ENCODE measurements at places on chromosomes 1 and 21. TPM values are rescaled to one million over a fixed set of nuclear protein-coding genes. Genes with fewer than 3 reads are reported as not detected.

GRCh38 chr1:172832006-172832725 lies 173.3 kb downstream of the FASLG start:
- H3K27me3 ChIP-seq = no peaks in the 10 kb centered on the region
- no peaks in the 10 kb centered on the region for H3K4me1 ChIP-seq
- no peak for DNase-seq
- H3K4me3 ChIP-seq = no peak overlapping the region

The PDE4B gene
- total RNA-seq = 2.0 TPM

The AK5 gene
- 1.1 TPM for total RNA-seq

DNA sequence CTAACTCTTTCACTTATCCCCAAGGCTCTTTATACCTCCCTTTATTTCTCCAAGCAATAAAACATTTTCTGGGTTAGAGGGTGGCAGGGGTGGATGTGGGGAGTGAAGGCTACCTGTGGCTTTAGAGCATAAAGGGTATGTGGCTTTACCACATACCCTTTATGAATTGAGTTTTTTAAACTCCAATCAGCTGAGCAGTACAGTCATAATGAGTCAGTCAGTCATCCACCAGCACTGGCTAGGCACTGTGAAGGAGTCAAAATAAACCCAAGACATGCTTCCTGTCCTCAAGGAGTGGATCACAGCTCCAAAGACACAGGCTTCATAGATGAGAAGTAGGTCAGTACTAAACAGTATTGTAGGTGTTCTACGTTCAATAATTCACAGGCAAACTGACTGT lies 2.6 kb upstream of the TDRD10 start:
- DNase-seq = no peak
- no peak overlapping the region for H3K4me3 ChIP-seq
- no peaks in the 10 kb centered on the region for H3K4me1 ChIP-seq
- peaks cover 32% of the 10 kb centered on the region for H3K27me3 ChIP-seq
- H3K27ac ChIP-seq = no peak overlapping the region
- H3K36me3 ChIP-seq = no peaks in the 10 kb centered on the region

GRCh38 chr1:213162338-213162737 lies 111.3 kb downstream of the RPS6KC1 start:
- no peak for DNase-seq
- no peak overlapping the region for H3K4me3 ChIP-seq
- H3K4me1 ChIP-seq = no peaks in the 10 kb centered on the region
- H3K27me3 ChIP-seq = no peaks in the 10 kb centered on the region
- H3K36me3 ChIP-seq = no peaks in the 10 kb centered on the region
- H3K27ac ChIP-seq = no peak overlapping the region

- no peak overlapping the region for H3K27ac ChIP-seq
- peak; percentile 64 for DNase-seq
- H3K27me3 ChIP-seq = no peaks in the 10 kb centered on the region
- no peak overlapping the region for H3K4me3 ChIP-seq
These were observed 18.3 kb downstream of the PPT1 start for GRCh38 chr1:40078512-40079333.

GRCh38 chr1:241841691-241842090 lies 6.3 kb upstream of the EXO1 start:
- no peak overlapping the region for H3K4me3 ChIP-seq
- no peaks in the 10 kb centered on the region for H3K4me1 ChIP-seq
- H3K27me3 ChIP-seq = no peaks in the 10 kb centered on the region
- no peaks in the 10 kb centered on the region for H3K36me3 ChIP-seq

All from colonic mucosa (tissue), 4 donors.